ENCODE measurements at places on chromosomes 12 and 14.

- DNase-seq, result no peak
These were observed 16.7 kb downstream of the SPPL3 start for GRCh38 chr12:120887253-120888043.

- no peak for DNase-seq
These were observed 74.1 kb downstream of the CACNA1C start for GRCh38 chr12:2126676-2127406.

DNA sequence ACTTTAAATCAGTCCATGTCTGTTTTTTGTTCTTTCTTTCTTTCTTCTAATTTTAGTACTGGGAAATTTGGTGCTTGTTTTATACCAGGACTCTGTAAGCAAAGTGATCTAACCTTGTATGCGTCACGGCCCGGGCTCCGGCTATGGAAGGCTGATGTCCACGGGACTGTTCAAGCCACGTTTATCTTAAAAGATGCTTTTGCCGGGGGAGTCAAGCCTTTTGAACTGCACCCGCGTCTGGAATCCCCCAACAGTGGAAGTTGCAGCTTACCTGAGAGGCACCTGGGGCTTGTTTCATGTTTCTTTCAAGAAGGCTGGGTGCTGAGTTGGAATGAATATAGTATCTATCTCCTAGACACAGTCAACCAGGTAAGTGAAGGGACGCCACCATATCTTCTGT lies 62.2 kb downstream of the TECPR2 start:
- DNase-seq, result no peak

DNA sequence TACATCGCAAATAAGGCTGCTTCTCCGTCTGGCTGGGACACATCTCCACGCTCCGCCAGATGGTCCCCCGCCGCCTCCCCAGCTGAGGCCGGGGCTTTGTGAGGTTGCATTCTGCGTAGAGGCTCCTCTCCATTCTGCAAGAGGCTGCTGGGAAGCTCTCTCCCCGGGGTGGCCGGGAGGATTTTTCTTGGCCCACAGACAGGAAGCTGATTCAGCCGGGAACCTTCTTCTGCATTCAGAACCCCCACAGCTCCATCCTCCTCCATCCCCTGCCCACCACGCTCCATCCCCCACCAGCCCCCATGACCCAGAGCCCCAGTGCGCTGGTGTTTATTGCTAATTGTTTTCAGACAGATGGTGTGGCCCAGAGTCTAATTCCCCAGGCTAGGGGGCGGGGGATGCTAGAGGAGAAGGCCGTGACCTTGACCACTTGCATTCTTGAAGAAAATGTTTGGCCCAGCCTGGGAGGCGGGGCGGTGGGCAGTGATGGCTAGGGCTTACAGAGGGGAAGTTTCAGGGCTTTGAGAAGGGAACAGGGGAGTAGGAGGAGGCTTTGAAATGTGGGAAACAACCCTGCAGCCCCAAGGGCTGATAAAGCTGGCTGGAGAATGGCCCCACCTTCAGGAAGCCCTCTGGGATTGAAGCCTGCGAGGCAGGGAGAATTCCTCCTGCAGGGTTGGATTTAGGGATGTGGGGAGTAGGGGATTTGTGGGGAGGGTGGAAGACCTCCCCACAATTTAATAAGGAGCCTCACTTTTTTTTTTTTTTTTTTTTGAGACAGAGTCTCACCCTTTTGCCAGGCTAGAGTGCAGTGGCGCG lies 88.5 kb upstream of the NCOR2 start:
- peak; percentile 97 for DNase-seq

- peak; percentile 81 for DNase-seq
These were observed 94.3 kb downstream of the LRRC74A start for GRCh38 chr14:76920331-76921087.

GRCh38 chr14:20667957-20668356 lies 16.4 kb upstream of the RNASE4 start:
- no peak for DNase-seq

DNA sequence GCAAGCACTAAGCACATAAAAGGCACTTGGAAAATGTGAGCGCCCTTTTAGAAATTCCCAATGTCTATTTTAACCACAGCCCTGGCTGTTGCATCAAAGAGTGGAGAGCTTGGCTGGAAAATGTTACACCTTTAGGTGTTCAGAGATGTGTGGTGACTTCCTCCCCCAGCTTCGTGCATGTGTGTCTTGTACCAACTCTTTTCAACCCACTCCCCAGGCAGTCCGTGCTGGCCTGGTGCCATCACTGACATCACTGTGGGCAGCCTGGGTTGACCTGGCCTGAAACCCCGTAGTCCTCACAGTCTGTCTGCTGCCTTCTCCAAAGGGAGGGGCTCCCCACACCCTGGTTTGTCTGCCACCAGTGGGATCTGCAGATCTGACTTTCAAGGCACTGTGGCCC lies 101.8 kb downstream of the SCARB1 start:
- no peak for DNase-seq

- no peak for DNase-seq
These were observed 45.2 kb downstream of the GRIP1 start for GRCh38 chr12:66633676-66634075.

DNA sequence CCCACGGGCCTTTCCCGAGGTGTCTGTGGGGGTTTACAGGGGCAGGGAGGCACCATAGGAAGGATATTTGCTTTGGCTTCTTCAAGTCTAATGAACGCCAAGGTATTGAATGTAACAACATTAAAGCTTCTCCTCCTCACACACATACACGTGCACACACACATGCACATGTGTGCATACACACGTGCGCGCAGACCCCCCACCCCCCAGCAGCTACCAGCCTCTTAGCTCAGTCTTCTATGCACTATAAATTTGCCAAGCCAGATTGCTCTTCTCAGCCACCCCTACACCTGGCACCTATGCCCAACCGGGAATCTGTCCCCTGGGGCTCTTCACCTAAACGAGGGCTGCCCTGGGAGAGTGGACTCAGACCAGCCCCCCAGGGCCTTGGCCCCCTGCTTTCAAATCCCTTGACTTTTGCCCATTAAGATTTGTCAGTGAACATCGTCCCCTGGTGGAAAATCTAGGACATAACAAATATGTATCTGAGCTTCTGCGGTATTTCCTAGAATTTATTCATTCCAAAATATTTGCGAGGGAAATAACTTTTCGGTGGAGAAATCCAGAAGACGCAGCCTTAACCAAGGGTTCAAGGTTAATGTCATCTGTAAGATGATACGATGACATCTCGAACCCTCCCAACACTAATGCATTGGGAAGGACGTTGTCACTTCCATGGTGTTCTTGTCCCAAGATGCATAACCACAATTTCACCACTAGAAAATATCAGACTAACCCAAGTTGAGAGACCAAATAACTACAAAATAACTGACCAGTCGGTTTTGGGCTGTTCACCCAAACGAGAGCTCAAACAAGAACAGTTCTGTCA lies 330.4 kb downstream of the MED13L start:
- DNase-seq, result no peak

DNA sequence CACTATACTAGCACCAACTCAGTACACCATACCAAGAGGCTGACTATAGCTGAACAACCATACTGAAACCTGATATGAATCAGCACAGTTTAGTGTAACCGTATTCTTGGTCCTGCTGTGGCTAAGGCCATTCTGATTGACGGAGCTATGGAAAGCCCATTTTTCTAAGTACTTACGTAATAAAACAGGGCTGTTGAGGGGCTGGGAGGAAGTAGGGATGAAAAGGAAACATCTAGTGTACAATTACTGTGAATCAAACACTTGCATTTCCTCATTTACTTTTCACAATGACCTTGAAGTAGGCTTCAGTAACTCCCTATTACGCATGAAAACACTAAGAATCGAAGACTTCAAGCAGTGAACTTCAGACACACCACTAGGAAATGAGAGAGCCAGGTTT lies 198.2 kb downstream of the BTG1 start:
- DNase-seq, result no peak

- no peak for DNase-seq
These were observed 2.4 kb downstream of the FGFR1OP2 start for GRCh38 chr12:26940516-26941214.

GRCh38 chr12:71684081-71684480 lies 1.8 kb upstream of the TMEM19 start:
- DNase-seq, result no peak

DNA sequence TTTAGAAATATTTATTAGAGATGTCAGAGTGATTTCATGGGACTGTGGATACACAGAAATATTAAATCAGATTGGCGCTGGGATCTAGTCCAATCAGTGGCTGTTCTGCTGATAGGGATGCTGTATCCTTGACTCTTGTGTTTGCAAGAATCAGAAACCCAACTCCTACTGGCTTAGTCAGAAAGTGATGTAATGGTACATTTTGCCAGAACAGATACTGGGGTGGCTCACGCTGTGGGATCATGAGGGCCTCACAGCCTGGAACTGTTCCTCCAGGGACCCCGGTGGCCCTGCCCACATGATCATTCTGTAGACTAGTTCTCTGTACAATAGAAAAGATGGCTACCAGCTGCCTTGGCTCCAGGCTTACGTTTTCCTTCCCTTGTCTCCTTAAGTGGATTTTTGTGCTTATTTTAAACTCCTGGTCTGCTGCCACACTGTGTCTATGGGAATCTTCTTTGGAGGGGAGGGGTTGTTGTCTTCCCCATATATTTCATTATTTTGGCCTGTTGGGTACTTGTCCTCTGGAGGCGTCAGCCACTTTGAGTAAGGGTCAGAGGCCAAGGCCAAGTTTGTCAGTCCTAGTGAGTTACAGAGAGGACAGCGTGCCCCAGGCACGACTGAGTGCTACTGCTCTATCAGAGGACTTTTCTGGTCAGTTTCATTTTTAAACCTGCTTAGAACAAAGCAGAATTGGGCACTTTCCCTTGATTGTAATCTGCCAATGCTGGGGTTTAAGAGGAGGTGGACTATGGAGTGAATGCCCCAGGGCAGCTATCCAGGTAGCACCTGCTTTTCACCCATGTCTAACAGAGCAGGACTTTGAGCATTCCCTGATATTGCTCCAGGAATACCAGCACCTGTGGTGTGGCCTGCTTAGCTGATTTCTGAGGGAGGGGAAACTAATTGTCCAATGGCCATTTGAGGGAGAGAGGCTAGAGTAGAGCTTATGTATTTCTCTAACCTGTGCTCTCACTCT lies 164.3 kb downstream of the SLC5A8 start:
- no peak for DNase-seq

DNA sequence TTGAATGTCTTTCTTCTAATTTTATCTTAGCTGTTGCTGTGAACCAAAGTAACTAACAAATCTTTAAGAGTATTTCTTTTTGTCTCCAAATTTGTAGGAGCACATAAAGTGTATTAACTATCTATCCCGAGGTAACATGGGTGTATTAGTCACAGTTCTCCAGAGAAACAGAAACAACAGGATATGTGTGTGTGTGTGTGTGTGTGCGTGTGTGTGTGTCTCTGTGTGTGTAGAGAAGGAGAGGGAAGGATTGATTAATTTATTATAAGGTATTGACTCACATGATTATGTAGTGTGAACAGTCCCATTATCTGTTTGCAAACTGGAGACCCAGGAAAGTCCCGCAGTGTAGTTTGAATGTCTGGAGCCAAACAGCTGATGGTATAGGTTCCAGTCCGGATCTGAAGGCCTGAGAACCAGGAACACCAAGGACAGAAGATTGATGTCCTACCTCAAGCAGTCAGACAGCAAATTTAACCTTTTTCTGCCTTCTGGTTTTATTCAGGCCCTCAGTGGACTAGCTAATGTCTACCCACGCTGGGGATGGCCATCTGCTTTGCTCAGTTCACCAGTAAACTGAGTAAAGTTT lies 14.4 kb downstream of the G2E3 start:
- peak; percentile 59 for DNase-seq

GRCh38 chr12:20560935-20561334 lies 134.2 kb upstream of the SLCO1C1 start:
- DNase-seq, result no peak

- no peak for DNase-seq
These were observed 88.5 kb upstream of the FZD10 start for GRCh38 chr12:130073721-130074120.

GRCh38 chr12:89064151-89064550 lies 288.1 kb downstream of the DUSP6 start:
- no peak for DNase-seq

GRCh38 chr12:90974286-90974685 lies 19.3 kb upstream of the CCER1 start:
- peak; percentile 83 for DNase-seq

DNA sequence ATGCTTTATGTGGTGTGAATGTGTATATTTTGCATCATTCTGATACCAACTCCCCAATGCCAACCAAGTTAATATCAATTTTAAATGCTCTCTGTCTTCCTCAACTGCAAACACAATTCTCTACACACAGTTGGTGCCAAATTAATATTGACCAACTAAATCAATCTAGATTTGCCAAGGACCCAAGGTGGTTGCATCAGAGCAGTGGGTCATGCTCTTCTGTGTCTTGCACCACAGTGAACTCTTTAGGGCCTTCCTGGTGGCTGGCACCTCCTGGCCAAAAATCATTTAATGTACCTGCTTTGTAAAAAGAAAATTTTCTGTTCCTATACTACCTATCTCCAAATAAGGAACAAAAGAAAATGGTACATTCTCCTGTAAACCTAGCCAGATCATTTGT lies 14.1 kb downstream of the COQ10A start:
- no peak for DNase-seq

DNA sequence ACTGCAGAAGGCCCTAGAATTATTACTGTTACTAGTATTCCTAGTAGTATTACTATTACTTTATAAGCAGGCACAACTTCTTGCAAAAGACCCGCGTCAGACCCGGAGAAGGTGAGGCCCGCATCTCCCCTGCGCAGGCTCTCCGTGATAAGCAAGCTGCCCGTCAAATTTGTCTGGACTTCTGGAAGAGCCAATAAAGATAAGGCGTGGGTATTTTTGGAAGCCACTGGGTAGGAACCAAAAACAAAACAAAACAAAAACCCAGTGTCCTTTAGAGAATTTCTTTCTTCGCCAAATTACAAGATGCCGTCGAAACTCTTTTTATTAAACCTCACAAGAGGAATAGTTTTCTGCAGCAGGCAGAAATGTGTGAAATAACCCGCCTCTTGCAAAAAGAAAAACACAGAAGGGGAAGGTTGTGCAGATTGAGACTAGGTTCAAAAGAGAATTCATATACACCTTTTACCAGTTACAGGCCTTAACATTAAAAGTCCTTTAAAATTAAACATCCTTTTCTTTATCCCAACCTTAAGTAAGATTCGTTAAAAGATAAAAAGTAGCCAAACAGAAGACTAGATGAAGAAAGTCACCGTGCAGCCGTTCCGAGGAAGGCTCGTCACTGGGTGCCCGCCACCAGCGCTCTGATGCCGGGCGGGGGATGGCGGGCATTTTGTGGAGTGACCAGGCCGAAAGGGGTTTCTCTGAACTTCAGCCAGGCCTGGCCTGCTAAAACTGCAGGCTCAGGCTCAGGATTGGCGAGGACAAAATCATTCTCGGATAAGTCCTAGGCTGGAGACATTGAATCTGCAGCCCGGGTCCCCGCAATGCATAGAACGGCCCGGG lies 1.6 kb downstream of the TBX5 start:
- DNase-seq, result no peak

DNA sequence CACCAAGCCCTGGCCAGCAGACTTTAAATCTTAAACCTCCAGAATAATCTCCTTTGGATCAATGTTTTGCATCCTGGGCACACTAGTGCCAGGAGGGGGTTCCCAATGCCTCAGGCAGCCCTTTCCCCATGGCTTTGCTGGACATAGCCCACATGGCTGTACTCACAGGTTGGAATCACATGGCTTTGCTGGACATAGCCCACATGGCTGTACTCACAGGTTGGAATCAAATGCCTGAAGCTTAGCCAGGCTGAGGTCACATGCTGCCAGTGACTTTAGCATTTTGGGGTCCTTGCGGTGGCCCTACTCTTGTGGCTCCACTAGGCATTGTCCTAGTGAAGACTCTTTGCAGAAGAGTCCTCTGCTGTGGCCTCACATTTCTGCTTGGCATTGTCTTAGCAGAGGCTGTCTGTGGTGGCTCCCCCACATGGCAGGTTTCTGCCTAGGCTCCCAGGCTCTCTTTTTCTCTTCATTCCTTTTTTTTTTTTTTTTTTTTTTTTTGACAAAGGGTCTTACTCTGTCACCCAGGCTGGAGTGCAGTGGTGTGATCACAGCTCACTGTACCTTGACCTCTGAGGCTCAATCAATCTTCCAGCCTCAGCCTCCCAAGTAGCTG lies 13.0 kb downstream of the FLVCR2 start:
- no peak for DNase-seq
